ENCODE measurements at places on chromosomes 1 and 21.

GRCh38 chr21:44551340-44551961 is at the start of gene KRTAP10-2:
Gene KRTAP10-2 (minus strand): TSS chr21:44551505. CDS start chr21:44551458, 47 bp downstream.
- no peak for DNase-seq

- no peak for DNase-seq
Observed at GRCh38 chr1:27481994-27482620, 7.9 kb downstream of the WASF2 start.

GRCh38 chr1:14255711-14256110 is 342.8 kb upstream of the KAZN start:
- no peak for DNase-seq

DNA sequence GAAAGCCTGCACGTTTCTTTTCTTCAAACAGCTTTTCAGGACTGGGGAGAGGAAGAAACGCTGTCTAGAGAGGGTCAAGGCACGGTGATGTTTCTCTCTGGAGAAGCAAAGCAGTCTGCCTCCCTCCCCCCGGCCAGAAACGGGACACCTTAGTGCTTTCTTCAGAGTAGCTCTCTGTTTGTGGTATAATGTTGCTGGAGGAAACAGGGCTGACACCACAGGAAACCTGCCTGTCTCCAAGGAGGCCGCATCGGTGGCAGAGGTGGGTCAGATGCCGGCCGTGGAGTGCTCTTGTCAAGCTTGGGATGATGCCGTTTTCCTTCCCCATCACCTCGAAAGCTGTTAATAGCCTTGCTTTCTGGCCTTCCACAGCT is 139.4 kb downstream of the DHRS3 start:
- DNase-seq: no peak

GRCh38 chr1:200911361-200911760 is 16.7 kb downstream of the INAVA start:
- no peak for DNase-seq

- DNase-seq: no peak
Observed at GRCh38 chr1:78560811-78561210, 59.4 kb upstream of the IFI44L start.

DNA sequence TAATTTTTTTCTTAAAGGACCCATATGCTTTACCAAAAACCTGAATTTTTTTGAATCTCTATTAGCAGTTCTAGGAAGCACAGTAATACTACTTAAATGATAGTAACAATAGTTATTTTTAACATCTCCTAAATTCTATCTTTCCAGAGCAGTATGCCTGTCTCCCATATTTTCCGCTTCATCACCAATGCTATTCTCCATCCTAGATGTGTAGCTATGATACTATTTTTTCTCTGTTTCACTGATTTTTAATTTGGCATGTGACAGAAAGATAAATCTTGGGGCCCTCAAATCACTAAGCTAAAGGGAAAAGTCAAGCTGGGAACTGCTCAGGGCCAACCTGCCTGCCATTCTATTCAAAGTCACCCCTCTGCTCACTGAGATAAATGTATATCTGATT is 102.3 kb upstream of the HMCN1 start:
- DNase-seq: no peak

DNA sequence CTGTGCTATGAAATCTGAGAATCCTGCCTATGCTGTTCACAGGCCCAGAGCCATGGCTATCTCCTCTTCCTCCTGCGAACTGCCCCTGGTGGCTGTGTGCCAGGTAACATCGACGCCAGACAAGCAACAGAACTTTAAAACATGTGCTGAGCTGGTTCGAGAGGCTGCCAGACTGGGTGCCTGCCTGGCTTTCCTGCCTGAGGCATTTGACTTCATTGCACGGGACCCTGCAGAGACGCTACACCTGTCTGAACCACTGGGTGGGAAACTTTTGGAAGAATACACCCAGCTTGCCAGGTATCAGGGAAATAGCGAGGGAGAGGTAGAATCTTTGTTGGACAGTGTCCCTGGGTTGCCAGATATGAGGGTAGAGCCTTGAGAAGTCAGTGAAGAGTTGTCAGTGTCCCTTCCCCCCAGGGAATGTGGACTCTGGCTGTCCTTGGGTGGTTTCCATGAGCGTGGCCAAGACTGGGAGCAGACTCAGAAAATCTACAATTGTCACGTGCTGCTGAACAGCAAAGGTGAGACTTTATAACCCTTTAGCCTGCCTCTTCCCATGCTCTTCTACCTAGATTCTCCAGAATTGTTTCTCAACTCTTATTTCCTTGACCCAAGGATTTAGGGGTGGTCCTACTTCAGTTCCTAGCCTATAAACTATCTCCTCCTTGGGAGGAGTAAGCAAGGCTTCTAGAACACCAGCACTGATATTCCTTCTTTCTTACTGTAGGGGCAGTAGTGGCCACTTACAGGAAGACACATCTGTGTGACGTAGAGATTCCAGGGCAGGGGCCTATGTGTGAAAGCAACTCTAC is 1.4 kb downstream of the NIT1 start:
- DNase-seq: no peak

GRCh38 chr1:219350172-219350931 is 176.7 kb downstream of the LYPLAL1 start:
- DNase-seq: no peak

GRCh38 chr1:62286786-62287224 is 32.4 kb downstream of the KANK4 start:
- DNase-seq: no peak

GRCh38 chr1:70978623-70979022 is 69.0 kb downstream of the PTGER3 start:
- no peak for DNase-seq

DNA sequence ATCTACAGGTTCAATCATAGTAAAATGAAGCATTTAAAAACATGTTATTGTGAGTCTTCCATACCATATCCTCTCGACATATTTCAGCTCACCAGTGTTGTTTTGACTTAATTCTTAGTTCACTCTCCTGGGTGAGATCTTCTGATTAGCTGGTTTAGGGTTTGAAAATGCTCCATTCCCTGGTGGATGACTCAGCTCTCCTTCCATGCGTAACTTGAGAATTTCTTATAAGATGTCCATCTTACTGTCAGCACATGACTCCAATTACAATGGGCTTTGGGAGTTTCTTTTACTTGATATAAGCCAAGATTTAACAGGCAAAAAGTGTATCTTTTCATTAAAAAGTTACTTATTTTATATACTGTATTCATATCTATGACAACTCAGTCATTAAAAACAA is 476.5 kb downstream of the BRINP3 start:
- DNase-seq: no peak

- DNase-seq: no peak
Observed at GRCh38 chr1:90716243-90716551, 905 bp downstream of the BARHL2 start.

GRCh38 chr1:8032366-8032910 is 6.3 kb upstream of the ERRFI1 start:
- DNase-seq: no peak

DNA sequence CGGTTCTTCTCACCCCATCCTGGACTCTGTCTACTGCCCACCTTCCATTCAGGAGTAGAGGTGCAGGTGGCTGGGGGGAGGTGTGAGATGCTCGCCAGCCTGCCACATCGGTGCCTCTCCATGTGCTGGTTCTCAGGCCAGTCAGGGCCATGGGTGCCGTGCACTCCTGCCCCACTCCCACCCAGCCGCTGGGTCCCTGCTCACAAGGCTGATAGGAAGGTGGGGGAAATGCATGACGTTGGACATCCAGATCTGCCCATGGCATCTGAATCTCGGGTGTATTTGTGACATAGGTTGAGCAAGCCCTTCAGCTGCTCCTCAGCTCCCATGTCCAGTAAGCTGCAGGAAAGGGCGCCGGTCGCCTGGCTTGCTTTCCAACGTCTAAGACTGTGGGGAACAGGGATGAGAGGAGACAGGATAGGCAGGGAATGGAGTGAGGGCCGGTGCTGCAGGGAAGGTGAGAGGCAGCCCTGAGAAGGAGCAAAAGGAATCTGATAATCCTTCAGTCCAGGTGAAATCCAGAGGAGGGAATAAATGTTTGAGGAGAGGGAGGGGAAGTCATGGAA is 11.8 kb downstream of the S100A7A start:
- no peak for DNase-seq

- no peak for DNase-seq
Observed at GRCh38 chr1:10788592-10789006, 7.8 kb downstream of the CASZ1 start.

GRCh38 chr1:230335861-230336522 is 90.1 kb downstream of the PGBD5 start:
- DNase-seq: no peak

DNA sequence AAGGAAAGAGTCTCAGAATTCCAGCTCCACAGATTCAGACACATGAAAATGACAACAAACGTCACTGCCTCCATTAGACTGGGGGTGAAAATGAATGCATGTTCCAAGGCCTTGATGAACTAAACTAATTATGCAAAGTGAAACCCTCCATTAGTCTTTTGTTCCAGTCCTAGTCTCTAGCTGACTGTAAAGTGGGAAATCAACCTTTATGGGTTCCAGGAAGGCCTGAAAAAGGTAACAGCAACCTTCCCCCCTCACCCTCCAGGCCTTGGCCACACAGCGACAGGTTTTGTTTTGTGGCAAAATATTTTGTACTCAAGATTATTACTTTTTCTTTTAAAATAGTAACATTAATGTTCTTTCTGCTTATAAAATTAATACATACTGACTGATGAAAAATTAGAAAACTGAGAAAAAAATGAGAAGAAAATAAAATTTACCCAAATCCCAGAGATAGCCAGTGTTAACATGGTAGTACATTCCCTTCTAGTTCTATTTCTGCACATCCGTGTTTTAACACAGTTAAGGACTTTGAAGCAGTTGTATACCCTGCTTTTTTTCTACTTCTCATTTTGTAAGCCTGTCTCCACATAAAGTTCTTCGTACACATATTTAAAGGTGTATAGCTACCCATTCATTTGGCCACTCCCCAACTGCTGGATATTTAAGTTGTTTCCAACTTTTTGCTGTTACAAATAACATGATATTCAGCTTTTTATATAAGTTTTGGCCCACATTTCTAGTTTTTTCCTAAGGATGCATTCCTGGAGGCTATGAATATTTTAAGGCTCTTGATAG is 60.9 kb downstream of the CD2 start:
- no peak for DNase-seq

GRCh38 chr1:203473781-203474305 is 1.8 kb upstream of the PRELP start:
- DNase-seq: no peak

- DNase-seq: no peak
Observed at GRCh38 chr1:99217599-99217998, 46.7 kb upstream of the PLPPR4 start.

DNA sequence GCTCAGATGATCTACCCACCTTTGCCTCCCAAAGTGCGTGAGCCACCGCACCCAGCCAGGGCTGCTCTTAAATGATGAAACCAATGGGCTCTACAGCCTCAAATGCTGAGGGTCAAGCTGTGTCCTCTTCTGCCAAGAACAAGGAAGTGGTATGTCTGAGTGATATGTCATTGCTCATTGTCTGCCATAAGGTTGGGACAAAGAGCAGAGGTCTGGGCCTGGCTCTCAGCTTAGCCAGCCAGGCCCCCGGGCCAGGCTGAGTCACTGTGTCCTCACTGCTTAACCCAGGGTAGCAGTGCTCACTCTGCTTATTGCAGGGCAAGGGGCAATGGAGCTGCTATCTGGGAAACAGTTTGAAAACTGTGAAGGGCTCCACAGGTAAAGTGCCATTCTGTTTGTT is 8.3 kb upstream of the ETS2 start:
- DNase-seq: no peak

GRCh38 chr1:115426956-115427355 is 88.9 kb upstream of the NGF start:
- no peak for DNase-seq

- no peak for DNase-seq
Observed at GRCh38 chr1:231165371-231165770, 3.5 kb downstream of the TRIM67 start.

GRCh38 chr1:177922209-177922608 is 47.6 kb downstream of the SEC16B start:
- no peak for DNase-seq

DNA sequence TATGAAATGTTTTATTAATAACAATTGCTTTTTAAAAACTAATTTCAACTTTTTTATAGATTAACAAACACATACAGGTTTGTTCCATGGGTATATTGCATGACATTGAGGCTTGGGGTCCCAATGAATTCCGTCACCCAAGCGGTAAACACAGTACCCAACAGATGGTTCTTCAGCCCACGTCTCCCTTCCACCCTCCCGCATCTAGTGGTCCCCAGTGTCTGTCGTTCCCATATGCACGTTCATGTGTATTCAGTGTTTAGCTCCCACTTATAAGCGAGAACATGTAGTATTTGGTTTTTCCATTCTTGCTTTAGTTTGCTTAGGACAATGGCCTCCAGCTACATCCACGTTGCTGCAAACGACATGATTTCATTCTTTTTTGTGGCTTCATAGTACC is 48.6 kb downstream of the NOS1AP start:
- no peak for DNase-seq

GRCh38 chr1:163410073-163410999 is 88.6 kb downstream of the NUF2 start:
- DNase-seq: no peak

GRCh38 chr1:19484338-19484797 is 971 bp downstream of the CAPZB start:
- no peak for DNase-seq

GRCh38 chr1:62800281-62800680 is 16.3 kb downstream of the ATG4C start:
- DNase-seq: no peak

DNA sequence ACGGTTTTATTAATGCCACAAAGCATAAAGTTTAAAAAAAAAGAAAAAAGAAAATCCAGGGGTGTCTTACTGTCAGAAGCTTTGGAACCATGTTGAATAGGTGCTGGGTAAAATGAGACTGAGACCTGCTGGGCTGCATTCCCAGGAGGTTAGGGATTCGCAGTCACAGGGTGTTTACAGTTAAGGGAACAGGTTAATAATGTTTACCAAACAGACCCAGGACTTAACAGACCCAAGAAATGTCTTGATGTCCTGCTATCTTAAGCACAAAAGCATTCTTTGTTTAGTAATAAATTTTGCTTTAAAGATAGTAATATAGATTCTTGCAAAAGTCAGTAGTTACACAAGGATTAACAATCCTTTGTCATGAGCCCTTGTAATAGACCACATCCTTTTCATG is 54.7 kb downstream of the OLFML3 start:
- no peak for DNase-seq

- no peak for DNase-seq
Observed at GRCh38 chr1:202365092-202365815, 16.8 kb downstream of the PPP1R12B start.

GRCh38 chr1:34405266-34405959 is 228.7 kb downstream of the C1orf94 start:
- no peak for DNase-seq

GRCh38 chr1:58780836-58781452 is 2.9 kb downstream of the JUN start:
- no peak for DNase-seq

GRCh38 chr1:17672226-17672625 is 82.9 kb upstream of the ACTL8 start:
- DNase-seq: no peak

GRCh38 chr1:214718724-214719123 is 115.7 kb downstream of the CENPF start:
- DNase-seq: no peak

DNA sequence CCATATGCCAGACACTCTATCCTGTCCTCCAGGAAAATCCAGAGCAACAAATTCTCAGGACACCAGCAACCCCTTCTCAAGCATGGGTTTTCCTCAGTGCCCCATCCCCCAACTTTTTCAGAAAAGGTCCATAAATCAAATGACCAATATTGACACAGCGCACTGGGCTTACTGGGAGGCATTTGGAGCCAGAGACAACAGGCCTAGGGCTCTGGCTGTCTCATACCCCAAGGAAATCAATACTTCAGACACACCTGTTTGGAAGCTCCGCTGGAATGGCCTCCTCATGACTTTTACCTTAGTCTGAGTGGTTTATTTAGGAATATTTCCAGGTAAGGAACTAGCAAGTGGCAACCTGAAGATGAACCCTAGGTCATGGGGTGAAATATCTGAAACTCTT is 66.9 kb upstream of the TNR start:
- DNase-seq: no peak

Data from cortex of kidney (tissue), 1 donor.